Stimulated activated CD4-positive, alpha-beta T cell treated with anti-CD3 and anti-CD28 coated beads, Interleukin-4, amount 100 ng/mL, for 4 hours (primary cell): ENCODE measurements at places on chromosomes 5 and 9.

DNA sequence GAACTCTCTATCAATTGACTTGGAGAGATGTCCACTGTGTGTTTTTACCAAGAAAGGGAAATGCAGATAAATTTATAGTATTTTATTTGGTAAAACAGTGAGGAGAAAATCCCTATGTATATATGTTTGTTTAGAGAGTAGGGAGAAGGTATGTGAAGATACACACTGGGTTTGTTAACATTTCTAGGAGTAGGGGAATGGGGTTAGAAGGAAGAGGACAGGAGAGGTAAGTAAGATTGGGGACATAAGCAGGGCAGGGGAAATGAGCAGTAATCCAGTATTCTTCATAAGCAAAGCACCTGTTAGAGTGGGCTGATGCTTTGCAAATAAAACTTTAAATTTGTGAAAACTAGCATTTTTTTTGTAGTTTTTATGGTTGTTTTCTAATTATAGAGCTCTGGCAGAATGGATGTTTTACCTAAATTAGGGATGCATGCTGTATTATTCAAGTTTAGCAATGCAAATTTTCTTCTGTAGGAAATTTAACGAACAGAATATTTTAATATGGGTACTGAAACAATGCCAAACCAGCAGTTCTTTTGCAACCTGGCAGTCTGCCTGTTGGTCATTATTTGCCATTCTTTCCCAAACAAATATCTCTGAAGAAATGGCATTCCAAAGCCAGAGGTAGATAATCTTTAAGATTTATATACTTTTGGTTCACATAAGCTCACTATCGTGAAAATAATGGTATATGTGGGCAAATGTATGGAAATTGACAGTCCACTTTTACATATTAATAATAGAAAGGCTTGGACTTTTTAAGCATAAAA, 19.4 kb upstream of the DCP2 start:
- DNase-seq, result no peak

- no peak for DNase-seq
Measured at GRCh38 chr5:56102889-56103288, 108.1 kb upstream of the IL6ST start.

DNA sequence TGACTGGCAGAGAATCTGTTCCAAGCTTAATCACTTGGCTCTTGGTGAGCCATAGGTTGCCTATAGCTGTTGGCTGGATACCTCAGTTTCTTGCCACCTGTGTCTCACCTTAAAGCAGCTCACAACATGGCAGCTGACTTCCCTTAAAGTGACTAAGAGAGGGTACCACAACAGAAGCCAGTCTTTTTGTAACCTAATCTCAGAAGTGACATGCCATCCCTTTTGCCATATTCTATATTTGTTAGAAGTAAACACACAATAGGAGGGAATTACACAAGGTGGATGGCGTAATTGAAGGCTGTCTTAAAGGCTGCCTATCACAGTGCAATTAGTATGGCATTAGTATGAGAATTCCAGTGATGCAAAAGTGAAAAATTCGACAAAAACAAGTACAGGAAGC, 28.1 kb downstream of the NIPBL start:
- DNase-seq, result no peak

- DNase-seq, result no peak
Measured at GRCh38 chr5:132528866-132529634, 14.3 kb downstream of the IL5 start.

DNA sequence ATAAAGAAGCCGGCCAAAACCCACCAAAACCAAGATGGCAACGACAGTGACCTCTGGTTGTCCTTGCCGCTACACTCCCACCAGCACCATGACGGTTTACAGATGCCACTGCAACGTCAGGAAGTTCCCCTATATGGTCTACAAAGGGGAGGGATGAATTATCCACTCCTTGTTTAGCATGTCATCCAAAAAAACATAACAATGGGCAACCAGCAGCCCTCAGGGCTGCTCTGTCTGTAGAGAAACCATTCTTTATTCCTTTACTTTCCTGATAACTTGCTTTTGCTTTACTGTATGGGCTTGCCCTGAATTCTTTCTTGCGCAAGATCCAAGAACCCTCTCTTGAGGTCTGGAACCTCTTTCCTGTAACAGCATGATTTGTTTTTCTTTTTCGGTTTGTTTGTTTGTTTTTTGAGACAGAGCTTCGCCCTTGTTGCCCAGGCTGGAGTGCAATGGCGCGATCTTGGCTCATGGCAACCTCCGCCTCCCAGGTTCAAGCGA, 2.0 kb upstream of the UAP1L1 start:
- no peak for DNase-seq

DNA sequence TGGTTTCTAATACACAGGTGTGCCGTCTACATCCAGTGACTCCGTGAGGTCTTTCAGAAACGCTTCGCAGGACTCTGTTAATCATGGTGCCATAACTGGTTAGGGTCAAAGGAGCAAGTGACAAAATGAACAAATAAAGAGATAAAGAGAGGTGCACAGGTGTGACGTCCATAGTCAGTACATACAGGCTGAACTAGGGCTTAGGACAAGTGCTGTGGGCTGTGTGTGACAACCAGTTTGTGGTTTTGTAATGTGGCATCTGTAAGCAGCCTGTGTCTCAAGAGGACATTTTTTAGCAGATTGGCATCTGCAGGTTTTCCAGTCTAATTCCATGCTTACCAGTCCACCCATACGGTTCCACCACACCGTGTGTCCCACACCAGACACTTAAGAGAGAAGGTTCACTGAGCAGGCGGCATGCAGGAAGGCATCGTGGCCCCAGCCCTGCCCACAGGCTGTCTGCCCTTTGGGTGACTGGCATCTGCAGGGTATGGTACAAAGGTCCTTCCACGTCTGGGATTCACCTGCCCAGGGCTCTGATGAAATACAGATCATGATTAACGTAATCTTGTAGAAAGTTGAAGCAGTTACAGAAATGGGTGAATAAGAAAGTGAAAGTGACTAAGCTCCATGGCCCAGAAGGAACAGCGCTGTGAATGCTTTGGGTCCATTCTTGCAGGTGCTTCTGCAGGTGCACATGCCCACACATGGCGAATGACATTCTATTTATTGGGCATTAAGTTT, 26.9 kb downstream of the SRD5A1 start:
- DNase-seq, result no peak

DNA sequence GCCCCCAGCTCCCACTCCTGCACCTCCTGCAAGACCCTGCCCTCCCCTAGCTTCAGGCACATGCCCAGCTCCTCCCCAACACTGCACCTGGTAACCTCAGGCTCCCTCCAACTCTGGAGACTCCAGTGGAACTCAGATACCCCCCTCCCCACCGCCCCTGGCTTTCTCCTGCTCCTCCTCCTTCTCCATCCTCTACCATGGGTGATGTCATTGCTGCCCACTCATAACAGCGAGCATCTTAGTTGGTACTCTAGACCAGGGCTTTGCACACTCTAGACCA, 24.7 kb upstream of the CNOT6 start:
- DNase-seq, result no peak

- no peak for DNase-seq
Measured at GRCh38 chr9:4269872-4270271, 30.0 kb downstream of the GLIS3 start.

DNA sequence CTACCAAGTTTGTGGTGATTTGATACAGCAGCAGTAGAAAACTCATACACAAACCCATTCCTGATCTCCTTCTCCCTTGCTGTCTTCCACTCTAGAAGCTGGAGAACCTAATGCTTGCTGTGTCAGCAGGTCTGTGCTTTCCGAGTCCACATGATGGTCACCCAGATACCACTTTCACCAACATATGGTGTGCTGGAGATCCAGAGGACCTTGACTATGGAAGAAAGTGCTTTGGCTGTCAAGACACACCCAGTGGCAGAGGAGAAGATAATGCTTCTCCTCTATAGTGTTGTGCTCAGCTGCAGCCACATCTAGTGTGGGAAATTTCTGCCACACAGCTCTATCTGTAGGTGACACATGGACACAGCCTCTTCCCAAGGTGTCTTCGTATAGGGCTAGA, 67.4 kb downstream of the UGCG start:
- DNase-seq, result no peak

DNA sequence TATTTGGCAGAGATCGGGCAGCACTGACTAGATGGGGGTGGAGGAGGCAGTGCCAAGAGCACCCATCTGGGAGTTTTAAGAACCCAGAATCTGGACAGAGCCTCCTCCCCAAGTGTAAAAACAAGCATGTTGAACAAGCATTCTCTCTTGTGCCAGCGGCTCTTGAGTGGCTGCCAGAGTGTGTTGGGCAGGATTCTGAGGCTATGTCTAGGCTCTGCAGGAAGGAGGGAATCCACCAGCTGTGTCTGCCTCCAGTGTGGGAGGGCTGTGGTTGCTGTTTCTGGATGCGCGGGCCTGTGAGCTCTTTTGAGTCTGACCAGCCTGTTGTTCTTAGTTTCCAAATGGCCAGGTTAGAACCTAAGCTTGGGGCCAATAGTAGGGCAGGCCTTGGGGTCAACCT, 39.8 kb downstream of the HMCN2 start:
- no peak for DNase-seq

- no peak for DNase-seq
Measured at GRCh38 chr9:131708226-131709002, 31.5 kb downstream of the RAPGEF1 start.

GRCh38 chr9:93948441-93949072, 6.6 kb downstream of the BARX1 start:
- no peak for DNase-seq

GRCh38 chr5:146321571-146321970, 17.1 kb upstream of the POU4F3 start:
- no peak for DNase-seq

DNA sequence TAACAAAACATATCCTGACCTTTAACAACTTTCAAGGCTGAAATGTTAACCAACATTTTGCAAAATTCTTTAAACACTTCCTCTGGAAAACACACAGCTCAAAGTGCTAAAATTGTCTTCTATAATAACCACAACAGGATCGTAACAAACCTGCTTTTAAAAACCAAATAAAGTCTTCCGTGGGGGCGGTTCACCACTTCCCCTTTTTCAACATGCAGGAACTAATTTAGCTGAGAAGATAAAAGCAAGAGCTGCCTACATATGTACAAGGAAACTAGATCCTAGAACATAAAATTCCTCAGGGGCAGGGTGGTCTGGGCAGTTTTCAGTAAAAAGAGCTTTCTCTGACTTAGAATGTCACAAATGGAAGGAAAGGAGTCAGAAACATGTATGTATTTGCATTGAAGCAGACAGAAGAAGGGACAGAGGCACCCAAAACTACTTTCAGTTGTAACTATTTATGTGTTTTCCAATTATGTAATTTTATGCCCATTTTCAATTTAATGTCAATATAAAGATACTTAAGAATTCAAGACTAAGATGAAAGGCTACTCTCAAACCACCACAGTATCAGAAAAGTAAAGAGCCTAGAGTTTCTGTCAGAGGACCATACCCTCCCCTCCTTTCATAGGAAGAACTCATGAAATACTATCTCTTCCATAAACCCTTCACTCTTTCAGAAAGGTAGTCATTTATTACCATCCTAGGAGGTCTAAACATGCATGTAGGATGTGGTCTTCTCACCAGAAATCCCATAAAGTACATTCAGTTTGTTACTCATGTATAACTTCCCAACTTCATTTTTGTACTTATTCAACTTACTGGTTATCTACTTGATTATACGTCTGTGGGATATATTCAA, 185.9 kb upstream of the RASA1 start:
- peak; percentile 32 for DNase-seq

DNA sequence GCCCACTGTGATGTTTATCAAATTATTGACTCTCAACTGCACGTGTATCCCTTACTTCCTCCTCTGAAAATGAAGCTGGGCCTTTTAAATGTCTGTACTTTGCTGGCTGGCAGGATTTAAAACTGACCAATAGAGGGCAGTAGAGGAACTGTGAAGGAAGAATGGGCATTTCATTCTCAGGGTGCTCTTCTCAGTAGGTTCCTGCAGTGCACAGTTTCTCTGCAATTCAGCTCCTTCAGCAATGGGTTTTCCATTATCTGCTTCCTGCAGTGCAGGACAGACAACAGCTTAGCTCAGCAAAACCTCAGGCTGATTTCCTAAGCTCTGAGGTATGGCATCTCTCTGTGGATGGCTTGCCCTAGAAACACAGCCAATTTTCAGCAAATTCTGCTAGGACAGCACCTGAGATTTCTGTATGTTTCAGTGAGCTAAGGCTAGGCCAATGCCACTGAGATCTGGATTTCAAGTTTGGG, 298.4 kb upstream of the PRDM9 start:
- DNase-seq, result no peak

DNA sequence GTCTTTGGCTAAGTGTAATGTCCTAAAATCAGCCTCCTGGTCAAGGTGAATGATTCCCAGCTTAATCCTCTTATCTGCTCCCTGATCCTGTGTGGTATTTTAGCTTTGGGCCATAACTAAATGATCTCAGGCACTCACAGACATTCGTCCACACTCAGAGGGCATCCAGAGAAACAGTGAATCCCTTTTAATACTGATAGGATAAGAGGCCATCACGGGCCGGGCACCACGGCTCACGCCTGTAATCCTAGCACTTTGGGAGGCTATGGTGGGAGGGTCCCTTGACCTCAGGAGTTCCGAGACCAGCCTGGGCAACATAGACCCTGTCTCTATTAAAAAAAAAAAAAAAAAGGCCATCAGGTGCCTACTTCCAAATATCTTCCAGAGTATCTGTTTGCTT, 6.3 kb downstream of the PDCL start:
- no peak for DNase-seq

DNA sequence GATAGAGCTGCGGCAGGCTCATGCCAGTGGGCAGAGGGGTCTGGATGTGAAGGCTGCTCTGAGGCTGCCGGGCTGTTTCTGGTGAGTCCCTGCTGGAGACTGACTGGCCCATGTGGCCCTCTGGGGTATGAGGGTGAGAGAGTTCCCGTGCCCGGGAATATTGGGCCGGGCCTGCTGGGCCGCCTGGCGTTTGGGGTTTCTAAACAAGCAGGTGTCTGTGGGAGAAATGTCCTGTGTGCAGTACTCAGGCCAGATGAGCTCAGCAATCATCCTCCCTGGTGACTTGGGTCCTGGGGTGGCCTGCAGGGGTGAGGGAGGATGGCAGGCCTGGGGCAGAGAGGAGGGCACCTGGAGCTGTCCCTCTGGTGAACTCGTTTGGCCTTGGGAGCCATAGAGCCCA, 74.9 kb downstream of the MACROH2A1 start:
- DNase-seq, result no peak

DNA sequence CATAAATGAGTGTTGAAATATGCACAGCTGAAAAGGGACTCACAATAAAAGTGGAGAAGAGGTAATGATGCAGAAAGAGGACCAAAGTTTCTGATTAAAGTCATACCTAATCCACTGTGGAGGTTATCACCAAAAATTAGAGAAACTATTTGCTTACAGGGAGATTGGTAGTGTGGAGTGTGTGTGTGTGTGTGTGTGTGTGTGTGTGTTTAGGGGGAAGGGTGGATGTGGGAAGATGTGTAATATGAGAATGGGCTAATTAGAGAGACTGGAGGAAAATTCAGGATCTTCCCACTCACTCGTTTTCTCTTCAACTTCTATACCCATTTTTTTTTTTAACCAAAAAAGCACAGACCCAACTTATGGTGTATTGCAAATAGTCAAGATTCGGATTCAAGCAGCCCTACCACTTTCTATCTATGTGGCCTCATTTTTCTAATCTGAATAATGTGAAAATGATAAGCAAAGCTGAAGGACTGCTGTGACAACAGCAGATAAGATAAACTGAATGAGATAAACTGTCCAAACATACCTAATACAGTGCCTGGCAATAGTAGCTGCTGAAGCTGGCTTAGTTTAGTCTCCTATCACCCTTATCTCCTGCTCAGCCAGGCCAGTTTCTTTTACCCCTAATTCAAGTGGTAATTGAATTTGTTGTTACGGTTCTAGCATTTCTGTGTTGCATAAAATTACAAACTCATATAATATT, 501.1 kb downstream of the KDM4C start:
- DNase-seq, result no peak
